ENCODE measurements at places on chromosomes 2 and 18.

- no peak for DNase-seq
Measured at GRCh38 chr18:11850821-11851145, 430 bp upstream of the CHMP1B start.

DNA sequence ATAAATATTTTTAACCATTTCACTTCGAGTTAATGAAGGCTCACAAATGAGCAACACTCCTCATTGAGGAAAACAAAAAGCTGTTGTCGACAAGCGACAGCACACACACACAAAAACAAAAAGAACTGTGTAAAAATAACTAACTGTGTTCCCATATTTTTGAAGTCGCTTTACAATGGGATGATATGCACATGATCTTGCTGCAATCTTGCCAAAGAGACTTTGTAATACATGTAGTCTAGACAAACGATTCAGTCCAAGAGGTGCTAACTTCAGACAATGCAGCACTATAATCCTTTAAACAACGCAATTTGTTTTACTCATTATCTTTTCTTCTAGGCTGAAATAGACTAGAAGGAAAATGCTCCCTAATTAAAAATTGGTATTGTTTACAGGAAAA is 7.2 kb upstream of the USP34 start:
- DNase-seq: no peak

GRCh38 chr2:226216575-226216974 is 583.0 kb downstream of the IRS1 start:
- DNase-seq: no peak

DNA sequence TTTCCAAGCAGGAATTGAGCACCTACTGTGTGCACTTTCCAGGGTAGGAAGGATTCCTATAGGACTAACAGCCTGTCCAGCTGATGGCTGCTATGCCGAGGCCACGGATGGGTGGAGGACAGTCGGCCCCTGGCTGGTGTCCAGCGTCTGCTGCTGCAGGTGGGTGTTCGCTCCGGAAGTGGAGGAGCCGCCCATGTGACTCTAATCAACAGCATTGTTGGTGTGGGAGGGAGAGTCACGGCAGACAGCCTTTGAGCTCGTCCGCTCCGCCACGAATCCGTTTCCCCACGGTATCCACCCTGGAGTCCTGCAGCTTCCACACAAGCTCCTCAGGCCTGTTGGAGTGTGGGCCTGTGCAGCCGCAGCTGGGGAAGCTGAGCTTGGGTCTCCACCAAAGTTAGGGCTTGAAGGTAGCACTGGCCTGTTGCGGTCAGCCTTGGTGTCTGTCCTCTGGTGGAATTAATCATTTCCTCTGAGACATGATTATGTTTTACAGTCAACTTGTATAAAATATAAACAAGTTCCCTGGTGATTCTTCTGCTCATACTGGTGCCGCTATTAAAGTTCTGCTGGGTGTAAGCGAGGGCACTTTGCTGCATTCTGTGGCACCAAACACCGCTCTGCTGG is 185.9 kb upstream of the TPO start:
- DNase-seq: no peak

DNA sequence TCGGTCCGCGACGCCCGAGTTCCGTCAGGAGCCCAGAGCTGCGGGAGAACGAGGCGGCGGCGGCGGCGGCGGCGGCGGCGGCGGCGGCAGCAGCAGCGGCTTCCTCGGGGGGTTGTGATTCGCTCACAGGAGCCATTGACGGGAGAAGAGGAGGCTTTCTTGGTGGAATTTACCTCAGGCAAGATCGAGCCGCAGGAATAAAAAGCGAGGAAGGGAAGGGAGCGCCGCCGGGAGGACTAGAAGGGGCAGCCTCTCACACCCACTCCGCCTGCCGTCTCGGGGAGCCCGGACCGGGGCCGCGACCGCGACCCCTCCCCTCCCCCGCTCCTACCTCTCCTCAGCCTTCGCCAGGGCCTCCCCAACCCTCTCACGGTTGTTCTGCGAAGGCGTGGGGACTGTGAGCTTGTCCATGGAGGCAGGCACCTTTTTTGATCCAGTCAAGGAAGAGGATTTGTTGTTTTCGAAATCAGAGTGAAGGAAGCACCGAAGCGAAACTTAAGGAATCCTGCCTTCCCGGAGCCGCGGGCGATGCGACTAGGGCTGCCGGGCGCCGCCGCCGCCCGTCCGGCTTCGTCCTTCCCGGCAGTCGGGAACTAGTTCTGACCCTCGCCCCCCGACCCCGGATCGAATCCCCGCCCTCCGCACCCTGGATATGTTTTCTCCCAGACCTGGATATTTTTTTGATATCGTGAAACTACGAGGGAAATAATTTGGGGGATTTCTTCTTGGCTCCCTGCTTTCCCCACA is 506 bp downstream of the BMPR2 start:
- no peak for DNase-seq

DNA sequence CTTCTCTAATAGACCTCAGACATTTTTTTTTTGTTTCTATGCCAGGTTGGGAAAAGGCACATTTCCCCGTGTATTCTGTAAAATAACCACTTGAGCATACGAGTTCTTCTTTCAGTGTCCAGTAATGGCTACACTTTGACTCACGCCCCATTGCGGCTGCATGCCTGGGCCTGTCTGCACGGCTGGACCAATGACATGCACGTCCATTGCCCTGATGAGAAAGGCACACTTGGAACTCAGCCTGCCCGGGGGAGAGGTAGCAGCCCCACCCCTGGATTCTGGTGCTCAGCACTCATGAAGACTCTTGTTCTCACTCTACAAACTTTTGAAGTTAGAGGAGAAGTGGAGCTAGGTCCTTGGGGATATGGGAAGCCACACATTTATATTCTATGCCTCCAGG is 5.8 kb downstream of the PCARE start:
- no peak for DNase-seq

- DNase-seq: no peak
Measured at GRCh38 chr2:69731147-69731970, 10.6 kb upstream of the ANXA4 start.

DNA sequence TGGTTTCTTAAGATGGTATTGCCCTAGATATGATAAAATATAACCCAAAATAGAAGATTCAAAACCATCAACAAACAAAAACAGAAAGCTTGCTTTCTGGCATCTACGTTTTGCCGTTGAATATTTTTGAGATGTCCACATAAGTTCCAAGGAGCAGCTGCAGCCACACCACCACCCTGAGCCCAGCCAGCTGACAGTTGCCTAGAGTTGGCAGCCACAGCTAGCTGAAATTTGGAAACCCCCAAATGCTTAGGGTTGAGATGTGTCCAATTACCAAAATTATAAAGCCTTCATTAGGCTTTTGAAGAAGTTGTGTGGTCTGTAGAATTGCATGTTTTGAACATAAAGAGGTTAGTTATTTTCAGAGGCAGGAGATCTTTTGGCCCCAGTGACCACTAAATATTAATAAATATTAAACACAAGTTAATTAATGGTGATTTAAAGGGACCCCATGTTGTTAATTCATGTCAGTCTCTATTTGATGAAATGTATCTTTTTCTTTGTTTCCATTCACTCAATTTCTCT is 118.1 kb upstream of the DTNA start:
- DNase-seq: no peak

DNA sequence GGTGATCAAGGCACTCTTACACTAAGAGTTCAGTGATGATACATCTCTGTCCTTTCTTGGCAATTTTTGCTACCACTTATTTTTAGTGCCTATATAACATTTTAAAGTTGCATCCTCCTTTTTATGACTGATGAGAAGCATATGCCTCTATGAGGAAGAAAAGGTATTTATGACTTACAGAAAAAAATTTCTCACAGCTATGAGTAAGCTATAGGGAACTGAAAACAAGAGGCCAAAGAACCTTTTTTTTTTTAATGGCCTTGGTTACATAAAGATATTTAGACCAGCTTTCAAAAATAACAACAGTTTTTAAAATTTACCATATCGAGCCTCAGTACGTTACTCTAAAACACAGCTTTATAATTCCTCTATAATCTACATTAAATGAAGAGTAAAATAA is 21.3 kb downstream of the MBD5 start:
- DNase-seq: no peak

DNA sequence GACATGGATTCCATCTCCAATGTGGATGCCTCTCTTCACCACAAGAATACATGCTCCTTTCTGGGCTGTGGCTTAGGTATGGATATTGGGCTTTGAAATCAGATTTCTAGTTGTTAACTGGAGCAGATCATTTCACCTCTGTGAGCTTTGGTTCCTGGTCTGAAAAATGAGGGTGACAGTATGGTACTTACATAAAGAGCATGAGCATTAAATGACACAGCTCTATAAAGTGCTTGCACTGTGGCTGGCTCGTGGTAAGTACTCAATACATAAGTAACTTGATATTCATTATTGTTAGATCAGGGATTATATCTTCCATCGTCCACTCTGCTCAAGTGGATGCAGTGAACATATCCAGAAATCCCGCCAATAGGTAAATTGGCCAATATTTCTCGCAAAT is 33.4 kb downstream of the ARHGAP25 start:
- DNase-seq: no peak

GRCh38 chr2:99611034-99611433 is 121.2 kb upstream of the REV1 start:
- no peak for DNase-seq

DNA sequence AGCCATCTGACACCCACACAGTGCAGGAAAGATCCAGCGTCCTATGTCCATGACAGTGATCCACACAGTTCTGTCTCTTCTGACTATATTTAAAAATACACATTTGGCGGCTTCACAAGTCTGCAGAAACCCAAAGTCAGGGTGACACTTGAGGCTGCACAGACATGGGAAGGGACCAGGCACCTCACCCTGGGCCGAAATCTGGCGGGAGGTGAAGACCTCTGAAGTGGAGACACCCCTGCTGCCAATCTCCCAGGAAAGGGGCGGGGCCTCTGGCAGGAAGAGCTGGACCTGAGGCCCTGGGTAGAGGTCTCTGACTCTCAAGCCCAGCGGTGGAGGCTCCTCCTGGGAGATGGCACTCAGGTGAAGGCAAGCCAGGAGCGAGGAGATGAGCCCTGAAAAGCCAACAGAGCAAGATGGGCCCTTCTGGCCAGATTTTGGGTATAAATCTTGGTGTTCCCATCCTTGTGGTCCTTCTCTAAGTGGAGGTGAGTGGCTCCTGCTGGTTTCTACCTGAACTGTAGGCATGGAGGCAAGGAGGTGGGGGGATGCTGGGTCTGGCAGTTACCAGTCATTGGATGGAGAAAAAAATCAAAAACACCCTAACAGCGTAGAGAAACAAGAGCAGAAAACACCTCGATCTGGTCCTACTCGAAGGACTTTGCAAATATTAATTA is 248.4 kb downstream of the HDAC4 start:
- DNase-seq: no peak

- no peak for DNase-seq
Measured at GRCh38 chr18:62797329-62797728, 82.0 kb downstream of the PHLPP1 start.

DNA sequence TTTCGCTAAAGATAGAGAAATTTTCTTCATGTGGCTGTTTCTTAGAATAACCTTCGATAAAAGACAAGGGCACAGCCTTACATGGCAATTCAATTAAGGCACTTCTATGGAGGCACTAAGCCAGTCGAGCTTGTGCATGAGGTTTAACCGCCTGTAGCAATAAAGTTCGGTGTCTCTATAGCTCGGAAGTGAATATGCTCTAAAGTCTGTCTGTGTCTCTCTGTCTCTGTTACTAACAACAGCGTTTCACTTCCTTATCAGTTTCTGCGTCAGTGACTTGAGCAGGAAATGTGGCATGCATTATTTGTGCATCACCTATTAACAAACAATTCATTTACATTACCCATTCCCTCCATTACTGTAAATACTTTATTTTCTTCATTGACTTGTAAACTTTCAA is 365.1 kb upstream of the NETO1 start:
- no peak for DNase-seq
